ENCODE measurements at places on chromosomes 1 and 21.

GRCh38 chr1:205664399-205665017 is 15.8 kb downstream of the SLC45A3 start:
- no peak for DNase-seq

- no peak for DNase-seq
Observed at GRCh38 chr1:181086926-181087325, 1.6 kb upstream of the IER5 start.

DNA sequence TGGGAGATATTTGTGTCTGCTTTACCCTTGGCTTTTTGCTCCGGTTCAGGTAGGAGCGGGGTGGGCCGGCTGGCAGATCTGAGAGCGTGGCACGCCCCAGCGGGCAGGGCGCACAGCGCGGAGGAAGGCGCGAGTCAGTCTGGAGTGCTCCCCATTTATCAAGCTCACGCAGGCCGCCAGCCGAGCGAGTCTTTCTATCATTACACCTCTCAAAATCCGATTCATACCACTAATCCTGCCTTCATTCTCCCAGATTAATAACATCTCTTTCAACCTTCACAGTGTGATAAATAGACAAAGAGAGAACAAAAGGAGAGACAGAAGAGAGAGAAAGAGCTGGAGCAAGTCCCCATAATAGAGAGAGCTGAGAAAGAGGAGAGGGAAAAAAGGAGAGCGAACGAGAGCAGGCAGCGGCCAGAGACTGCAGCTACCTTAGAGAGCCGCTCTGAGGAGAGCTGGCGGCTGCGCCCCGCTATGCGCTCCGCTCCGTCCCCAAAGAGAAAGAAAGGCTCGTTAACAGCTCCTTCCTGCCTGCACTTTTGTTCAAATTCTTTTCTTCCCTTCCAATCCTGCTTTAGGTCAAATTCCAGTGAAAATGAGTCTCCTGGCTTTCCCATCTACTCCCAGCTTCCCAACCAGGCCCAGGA is 48.0 kb downstream of the DMAP1 start:
- no peak for DNase-seq

- DNase-seq: no peak
Observed at GRCh38 chr1:12488666-12489354, 129.2 kb downstream of the DHRS3 start.

Measured in stimulated activated CD4-positive, alpha-beta T cell treated with anti-CD3 and anti-CD28 coated beads, Interleukin-1b, Interleukin-23, amount 100 ng/mL, for 4 hours (primary cell).